Activated CD4-positive, alpha-beta T cell treated with anti-CD3 and anti-CD28 coated beads, Interleukin-2, amount 10 ng/mL, durations not matched to agents 24 days and 14 days (primary cell): ENCODE measurements at places on chromosomes 6 and 20. TPM values are rescaled to one million over a fixed set of nuclear protein-coding genes. Genes with fewer than 3 reads are reported as not detected.

The C6orf52 gene
- total RNA-seq, result 2.2 and 3.0 TPM in 2 replicates

The GNMT gene
- 0.24 and 0.70 TPM in 2 replicates for total RNA-seq

The NEDD9 gene
- 31.9 and 36.9 TPM in 2 replicates for total RNA-seq

The ZBTB46 gene
- total RNA-seq, result 0.84 and 1.0 TPM in 2 replicates

The ABCC10 gene
- total RNA-seq, result 38.2 and 40.0 TPM in 2 replicates

The LIME1 gene
- total RNA-seq, result 10.1 and 12.2 TPM in 2 replicates

The TBC1D32 gene
- 7.6 and 8.1 TPM in 2 replicates for total RNA-seq
